Activated naive CD4-positive, alpha-beta T cell treated with anti-CD3 and anti-CD28 coated beads, Interleukin-2, amount 50 U/mL, for 16 hours (primary cell): ENCODE measurements at places on chromosomes 16 and 17.

DNA sequence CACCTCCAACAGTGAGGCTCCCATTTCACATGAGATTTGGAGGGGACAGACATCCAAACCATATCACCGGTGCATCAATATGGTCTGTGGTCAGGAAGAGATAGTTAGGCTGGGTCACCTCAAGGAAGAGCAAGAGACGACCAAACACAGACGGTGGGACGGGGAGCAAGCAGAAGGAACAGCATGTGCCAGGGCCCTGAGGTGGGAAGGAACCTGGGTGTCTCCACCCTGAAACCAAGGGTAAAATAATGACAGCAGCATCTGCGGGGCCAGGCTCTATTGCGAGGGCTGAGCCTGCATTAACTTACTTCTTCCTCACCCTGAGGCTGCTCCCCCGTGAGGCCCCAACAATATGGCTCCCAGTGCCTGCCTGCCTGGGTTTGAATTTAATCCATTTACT lies 8.9 kb upstream of the PRSS21 start:
- no peak for DNase-seq

DNA sequence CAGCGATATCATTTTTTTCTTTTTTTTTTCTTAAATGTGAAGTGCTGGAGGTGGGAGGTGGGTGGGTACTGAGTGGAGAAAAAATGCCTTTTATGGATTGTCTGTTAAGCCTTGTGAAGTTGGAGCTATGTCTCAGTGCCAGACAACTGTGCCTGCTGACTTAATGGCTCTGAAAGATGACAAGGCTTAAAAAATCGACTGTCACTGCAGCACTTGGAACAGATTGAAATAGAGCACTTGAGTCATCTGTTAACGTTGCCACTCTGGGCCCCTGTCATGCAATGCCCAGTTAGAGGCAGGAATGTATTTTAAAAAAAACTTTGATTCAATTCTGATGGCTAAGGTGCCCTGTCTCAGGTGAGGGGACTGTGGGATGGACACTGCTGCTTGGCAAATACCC lies 108.2 kb upstream of the HS3ST2 start:
- no peak for DNase-seq

GRCh38 chr16:69365901-69366300 lies 14.3 kb upstream of the TMED6 start:
- DNase-seq, result no peak

GRCh38 chr16:9381905-9382304 lies 290.5 kb downstream of the HAPSTR1 start:
- no peak for DNase-seq

DNA sequence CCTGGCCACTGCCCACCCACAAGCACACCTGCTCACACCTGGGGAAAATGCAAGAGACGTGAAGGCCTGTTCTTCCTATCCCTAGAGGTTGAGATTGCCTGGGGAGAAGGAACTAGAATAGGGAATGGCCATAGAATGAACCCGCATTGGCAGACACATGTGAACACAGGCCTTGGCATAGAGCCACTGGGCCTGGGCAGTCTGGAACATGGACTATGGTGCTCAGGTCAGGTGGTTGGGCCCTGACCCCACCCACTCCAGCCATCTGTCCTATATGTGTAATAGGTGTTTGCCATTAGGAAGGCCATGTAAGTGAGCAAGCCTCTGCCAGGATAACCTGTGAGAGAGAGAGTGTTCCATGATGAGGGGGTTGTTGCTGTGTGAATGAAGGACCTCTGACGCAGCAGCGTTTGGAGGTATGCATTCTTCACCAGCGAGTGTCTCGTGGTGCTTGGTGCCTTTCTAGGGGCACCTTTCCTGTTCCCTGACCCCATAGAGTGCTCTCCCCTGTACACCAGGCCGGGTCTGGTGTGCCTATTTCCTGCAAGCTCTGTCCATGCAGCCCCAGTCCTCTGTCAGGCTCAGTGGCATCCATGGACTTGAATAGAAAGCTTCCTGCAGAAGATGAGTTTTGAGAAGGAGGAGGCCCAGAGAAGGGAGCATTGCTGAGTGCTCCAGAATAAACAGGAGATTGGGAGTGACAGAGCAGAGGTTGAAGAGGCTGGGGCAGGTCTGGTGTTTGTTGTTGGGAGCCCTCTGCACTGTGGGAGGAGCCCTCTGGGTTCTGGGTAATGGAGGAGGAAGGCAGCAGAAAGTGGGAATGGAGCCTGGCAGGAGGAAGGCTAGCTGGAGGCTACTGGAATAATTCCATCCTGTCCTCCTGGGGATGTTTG lies 15.6 kb downstream of the CTRL start:
- DNase-seq, result no peak

DNA sequence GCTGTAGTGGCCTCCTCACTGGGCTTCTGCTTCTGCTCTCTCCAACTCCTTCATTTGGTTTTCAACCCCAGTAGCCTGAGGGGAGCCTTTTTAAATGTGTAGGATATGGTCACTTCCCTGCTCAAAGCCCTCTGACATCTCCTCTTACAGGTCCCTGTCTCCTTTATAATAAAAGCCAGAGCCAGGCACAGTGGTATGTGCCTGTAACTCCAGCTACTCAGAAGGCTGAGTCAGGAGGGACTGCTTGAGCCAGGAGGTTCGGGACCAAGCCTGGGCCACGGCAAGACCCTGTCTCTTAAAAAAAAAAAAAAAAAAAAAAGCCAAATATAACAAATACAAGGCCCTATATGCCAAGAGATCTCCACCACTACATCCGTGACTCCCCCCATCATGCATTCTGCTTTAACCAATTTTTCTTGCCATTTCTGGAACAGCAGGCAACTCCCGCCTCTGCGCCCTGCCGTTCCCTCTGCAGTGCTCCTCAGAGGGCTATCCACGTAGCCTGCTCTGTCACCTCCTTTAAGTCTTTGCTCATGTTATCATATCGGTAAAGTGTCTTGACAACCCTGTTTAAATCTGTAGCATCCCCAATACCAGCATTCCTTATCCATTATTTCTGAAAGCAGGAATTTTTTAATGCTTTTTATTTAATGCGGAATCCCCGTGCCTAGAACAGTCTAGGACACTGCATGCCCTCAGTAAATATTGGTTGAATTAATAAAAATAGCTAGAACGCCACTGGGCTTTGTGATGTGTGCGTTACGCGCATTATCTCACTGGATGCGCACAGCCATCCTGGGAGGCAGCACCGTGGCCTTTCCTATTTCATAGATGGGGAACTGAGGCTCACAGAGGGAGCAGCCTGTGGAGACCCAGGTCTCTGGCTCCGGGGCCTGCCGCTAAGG lies 9.5 kb downstream of the ZNF771 start:
- no peak for DNase-seq
